ENCODE measurements at places on chromosomes 7 and 10.
A peak's percentile ranks its signal among the peaks of the same experiment; 100 is the strongest.

DNA sequence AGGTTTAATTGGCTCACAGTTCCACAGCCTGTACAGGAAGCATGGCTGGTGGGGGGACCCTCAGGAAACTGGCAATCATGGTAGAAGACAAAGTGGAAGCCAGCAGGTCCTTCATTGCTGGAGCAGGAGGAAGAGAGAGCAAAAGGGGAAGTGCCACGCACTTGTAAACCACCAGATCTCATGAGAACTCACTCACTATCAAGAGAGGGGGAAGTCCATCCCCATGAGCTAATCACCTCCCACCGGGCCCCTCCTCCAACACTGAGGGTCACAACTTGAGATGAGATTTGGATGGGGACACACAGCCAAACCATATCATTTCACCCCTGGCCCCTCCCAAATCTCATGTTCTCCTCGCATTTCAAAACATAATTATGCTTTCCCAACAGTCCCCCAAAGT, 171.9 kb upstream of the CACNA2D1 start:
- DNase-seq = no peak

GRCh38 chr10:112763916-112764520, 186.0 kb upstream of the TCF7L2 start:
- DNase-seq = no peak

GRCh38 chr7:94584113-94584512, 71.8 kb downstream of the SGCE start:
- no peak for DNase-seq

- no peak for DNase-seq
These were observed 150.1 kb upstream of the BMPER start for GRCh38 chr7:33754933-33755928.

DNA sequence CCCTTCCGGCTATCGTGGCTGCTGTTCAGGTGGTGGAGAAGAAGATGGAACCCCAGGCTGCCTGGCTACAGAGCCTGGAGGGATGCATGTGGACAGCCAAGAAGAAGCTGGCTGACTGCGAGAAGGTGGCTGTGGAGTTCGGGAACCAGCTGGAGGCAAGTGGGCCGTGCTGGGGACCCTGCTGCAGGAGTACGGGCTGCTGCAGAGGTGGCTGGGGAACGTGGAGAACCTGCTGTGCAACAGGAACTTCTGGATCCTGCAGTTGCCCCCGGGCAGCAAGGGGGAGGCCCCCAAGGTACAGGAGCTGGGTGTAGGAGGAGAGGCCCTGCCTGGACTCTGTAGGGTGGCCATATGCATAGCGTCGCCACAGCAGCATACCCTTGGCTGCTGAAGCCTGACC, 25.6 kb downstream of the ZNF783 start:
- DNase-seq = no peak

- peak; percentile 76 for DNase-seq
These were observed at the start of gene HOXA4 for GRCh38 chr7:27130540-27131389. Gene HOXA4, minus strand, starts transcription at chr7:27130757. Its CDS starts 24 bp downstream, at chr7:27130733.
